GM12892 (cell line): ENCODE measurements at places on chromosomes 1 and 21.

DNA sequence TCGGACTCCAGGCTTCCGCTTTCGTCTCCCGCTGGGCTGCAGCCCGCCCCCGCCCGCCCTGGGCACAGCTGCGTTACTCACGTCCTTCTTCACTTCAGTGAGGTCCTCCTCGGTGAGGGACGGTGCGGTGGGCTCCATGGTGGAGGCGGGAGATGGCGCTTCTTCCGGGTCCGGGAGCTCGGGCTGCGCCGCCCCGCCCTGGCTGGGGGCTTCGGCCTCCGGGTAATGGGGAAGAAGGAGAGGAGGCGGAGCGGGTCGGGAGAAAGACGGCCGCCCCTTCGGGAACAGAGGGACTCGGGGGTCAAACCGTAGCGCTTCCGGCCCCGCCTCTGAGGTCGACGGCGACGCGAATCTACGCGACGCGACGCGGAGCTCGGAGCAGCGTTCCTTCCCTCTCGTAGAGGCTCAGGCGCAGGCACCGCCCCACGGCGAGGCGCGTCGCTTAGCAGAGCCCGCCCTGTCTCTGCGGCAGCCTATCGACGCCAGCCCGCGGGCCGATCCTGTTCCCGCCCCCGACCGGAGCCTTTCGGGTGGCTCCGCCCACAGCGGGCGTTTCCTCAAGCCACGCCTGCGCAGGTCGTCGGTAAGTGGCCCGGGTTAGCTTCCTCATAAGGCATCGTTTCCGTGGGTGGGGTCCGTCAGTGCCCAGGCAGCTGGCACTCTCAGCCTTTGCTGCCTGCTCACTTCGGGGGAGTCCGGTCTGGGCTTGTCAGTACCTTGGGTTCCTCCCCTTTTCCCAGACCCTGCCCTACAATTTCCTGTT is at the start of gene BCL10:
Gene BCL10, minus strand, starts transcription at position 418 of the 763 bp plus-strand sequence. Its CDS starts 280 bp downstream, at position 138.
- DNase-seq: peak; percentile 86

- no peak for DNase-seq
Measured at GRCh38 chr1:32219022-32219421, 3.1 kb downstream of the TMEM234 start.

GRCh38 chr1:29417147-29417858 is 181.0 kb downstream of the PTPRU start:
- DNase-seq: no peak

GRCh38 chr1:22340873-22341272 is 110.8 kb upstream of the ZBTB40 start:
- DNase-seq: no peak

DNA sequence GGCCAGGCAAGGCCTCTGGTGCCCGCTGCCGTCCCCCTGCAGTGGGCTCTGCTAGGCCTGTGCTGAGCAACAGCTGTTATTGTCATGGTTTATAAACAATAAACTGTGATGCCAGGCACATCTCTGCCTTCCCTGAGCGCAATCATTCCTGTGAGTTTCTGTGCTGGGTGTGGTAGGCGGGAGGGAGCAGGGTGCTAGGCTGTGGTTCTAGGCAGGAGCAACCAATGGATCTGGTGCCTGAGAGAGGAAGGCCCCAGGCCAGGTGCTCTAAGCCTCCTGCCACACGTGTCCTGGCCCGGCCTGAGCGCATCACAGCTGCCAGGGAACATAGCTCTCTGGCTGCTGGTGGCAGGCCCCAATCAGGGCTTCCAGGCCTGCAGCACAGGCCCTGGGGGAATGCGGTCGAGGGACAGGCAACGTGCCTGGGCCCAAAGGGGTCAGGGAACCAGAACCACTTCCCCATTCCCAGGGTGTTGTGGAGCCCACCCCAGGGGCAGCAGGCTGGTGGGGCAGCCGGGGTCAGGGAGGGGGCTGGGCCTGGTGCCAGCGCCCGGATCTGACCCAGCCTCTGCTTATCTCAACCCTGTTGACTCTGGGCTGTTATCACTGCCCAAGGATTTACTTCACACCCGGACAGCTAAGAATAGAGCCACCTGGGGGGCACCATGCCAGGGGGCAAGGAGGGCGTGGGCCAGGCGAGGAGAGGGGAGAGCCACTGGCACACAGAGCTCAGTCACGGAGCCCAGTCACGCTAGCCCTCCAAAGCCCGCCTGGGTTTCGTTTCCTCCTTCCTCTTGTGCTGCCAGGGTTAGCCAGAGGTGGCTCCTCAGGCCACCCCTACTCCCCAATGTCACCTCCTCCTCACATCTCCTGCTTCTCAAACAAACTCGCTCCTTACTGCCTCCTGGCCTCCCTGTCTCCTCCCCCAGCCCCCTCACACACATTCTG is 11.5 kb downstream of the TRIM46 start:
- DNase-seq: peak; percentile 88

DNA sequence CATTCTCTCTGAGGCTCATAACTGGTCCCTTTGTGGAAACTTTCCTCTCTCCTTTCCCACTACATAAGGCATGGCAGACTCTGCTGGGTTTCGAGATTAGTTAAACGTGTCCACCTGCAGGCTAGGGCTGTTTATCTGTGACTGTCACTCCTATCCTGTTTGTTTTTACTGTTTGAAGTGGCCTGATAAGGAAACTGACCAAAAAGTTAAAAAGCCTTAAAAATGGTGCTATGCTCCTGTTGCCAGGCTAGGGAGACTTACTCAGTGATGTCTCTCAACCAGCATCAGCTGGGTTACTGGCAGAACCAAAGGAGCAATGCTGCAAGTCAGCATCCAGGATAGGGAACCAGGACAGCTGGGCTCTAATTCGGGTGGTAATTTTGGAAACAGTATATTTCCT is 3.9 kb downstream of the PIGV start:
- no peak for DNase-seq

DNA sequence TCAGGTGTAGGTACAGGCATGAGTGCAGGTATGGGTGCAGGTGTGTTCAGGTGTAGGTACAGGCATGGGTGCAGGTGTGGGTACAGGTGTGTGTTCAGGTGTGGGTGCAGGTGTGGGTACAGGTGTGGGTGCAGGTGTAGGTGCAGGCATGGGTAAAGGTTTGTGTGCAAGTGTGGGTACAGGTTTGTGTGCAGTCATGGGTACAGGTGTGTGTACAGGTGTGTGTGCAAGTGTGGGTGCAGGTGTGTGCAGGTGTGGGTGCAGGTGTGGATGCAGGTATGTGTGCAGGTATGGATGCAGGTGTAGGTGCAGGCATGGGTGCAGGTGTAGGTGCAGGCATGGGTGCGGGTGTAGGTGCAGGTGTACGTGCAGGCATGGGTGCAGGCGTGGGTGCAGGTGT is 79.4 kb upstream of the ACTL8 start:
- no peak for DNase-seq

DNA sequence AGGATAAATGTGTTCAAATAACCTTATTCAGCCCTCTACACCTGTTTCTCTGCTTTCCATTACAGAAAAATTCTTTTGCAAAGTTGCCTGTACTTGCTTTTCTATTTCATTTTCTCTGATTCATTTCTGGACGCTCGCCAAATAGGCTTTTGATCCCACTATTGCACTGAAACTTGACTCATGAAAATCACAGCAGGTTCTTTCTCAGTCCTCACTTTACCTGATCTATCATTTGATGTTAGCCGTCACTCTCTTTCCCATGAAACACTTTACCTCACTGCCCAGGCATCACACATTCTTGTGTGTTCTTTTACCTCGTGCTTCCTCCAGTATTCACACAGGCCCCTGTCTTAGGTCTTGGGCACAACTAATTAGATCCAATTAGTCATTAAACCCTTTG is 26.2 kb downstream of the HSPA13 start:
- no peak for DNase-seq

- DNase-seq: no peak
Measured at GRCh38 chr1:213103377-213104306, 52.6 kb downstream of the RPS6KC1 start.

DNA sequence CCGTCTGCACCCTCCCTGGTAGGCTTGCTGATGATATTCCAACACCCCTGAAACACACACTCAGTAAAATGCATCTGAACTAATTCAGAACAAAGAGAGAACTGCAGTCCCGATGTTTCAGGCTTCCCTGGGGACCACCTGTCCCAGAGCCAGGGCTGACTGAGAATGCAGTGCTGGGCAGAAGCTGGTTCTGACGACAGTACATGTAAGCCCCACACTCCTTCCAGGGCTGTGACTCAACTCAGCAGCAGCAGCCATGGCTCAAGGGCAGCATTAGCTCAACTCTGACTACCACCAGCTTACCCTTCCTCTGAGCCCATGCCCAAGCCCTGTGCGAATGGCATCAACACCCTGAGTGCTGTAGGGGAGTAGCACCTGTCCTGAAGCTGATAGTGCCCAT is 56.4 kb upstream of the SIPA1L2 start:
- DNase-seq: no peak

DNA sequence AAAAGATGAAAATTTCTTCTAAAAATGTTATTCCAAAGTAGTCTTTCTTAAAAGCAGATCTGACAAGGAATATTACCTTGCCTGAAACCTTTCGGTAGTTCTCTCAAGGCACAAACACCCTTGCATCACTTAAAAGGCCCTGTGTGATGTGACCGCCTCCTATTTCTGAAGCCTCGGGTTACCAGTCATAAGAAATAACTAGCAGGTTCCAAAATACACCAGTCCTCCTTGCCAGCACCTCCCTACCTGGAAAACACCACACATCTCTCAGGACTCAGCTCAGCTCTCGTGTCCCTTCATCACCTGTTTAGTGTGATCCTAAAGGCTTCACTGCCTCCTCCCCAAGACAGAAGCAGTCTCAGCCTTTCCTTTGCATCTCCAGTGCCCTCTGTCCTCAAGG is 35.7 kb downstream of the SERBP1 start:
- no peak for DNase-seq

- no peak for DNase-seq
Measured at GRCh38 chr1:94796266-94796665, 23.9 kb upstream of the SLC44A3 start.

DNA sequence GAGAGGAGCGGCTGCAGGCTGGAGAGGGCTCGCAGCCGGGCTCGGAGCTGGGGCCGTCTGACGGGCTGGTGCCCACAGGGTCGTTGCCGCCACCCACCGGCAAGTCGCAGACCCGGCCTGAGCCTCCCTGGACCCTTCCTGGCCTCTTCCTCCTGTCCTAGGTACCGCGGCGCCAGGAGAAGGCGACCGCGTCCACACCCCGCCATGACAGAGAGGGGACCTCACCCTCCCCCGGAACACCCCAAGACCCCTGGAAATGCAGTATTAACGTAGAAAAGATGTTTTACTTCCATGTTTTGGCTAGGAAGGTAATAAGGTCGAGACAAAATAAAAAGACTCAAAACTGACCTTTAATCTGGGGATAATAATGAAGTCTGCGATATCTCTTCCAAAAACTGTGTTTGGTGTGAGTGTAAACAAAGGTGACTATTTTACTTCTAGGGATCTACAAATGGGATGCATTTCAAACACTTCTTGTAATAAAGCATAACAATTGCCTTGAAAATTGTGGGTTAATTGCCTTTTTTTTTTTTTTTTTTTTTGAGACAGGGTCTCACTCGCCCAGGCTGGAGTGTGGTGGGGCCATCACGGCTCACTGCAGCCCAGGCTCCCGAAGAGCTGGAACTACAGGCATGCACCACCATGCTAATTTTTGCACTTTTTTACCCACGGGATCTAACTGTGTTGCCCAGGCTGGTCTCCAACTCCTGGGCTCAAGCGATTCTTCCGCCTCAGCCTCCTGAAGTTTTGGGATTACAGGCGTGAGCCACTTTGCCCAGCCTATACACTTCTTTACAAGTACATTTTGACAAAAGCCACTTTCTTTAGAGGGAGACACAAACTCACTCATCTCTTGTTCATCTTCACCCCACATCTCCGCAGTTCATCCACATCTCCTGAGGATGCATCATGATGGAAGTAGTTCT is 838 bp upstream of the RSRP1 start:
- no peak for DNase-seq

- no peak for DNase-seq
Measured at GRCh38 chr1:21143752-21144151, 32.9 kb downstream of the EIF4G3 start.

GRCh38 chr1:111489604-111490003 is 13.8 kb downstream of the ADORA3 start:
- DNase-seq: no peak

DNA sequence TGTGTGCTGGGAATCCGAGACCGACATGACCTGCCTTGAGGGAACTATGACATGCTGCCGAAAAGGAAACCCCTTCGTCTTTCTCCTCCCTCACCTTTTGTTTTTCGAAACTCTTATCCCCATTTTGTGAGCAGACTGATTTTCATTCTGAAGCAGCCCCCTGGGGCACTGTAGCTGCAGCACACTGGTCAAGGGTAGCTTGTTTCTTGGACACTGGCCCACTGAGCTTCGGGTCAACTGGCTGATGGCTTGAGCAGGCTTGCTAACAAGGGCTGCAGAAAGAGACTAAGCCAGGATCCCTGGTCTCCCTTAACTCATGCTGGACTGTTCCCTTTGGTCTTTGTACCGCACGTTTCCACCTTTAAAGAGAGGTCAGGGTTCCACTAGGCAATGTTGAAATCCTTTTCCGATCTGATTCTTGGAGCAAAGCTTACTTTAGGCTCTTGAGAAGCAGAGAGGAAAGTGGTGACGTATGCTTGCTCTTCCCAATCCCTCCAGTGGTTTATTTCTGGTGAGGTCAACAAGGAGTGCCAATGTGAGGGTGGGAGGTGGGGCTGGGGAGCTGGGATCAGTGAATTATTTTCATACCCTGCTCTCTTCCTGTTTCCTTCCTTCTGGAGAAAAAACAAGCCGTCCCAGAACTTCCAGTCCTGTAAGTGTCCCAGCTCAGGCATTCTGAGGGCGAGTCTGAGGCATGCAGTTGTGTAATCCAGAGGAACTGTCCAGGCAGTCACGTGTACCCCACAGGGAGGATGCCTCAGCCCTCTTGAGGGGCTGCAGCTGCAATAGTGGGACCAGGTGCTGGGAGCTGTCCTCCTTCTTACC is 7.6 kb downstream of the CYP4B1 start:
- no peak for DNase-seq

DNA sequence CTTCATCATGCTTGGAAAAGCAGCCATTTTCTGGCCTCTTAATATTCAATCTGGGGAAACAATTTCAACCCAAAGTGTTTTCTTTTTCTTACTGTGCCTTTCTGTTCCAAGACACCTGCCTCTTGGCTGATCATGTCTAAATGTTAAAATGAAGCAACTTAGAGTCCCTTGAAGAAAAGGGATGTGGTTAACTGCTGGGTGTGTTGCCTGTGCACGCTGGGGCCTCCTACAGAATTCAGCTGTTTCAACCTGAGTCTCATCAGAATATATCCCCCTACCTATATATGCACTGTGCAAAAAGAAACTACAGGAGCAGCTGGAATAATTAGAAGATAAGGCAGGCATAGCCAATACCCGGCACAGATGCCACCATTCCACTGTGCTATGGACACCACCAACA is 222.0 kb downstream of the OMA1 start:
- no peak for DNase-seq

DNA sequence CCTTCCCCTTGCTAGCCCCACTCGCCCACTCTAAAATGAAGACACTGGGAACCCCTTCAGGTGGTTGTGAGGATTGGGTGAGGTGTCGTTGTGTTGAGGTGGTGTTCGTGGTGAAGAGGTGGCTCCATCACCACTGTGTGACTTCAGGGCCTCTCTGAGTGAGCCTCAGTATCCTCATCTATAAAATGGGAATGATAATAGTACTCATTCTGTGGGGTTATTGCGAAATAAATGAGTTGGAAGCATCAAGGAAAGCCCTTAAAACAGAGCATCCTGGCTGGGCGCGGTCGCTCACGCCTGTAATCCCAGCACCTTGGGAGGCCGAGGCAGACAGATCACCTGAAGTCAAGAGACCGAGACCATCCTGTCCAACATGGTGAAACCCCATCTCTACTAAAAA is 6.7 kb upstream of the MARCKSL1 start:
- no peak for DNase-seq

- no peak for DNase-seq
Measured at GRCh38 chr1:247156787-247157232, 15.0 kb downstream of the ZNF124 start.
